Naive thymus-derived CD4-positive, alpha-beta T cell (primary cell): ENCODE measurements at places on chromosomes 12 and 14.

DNA sequence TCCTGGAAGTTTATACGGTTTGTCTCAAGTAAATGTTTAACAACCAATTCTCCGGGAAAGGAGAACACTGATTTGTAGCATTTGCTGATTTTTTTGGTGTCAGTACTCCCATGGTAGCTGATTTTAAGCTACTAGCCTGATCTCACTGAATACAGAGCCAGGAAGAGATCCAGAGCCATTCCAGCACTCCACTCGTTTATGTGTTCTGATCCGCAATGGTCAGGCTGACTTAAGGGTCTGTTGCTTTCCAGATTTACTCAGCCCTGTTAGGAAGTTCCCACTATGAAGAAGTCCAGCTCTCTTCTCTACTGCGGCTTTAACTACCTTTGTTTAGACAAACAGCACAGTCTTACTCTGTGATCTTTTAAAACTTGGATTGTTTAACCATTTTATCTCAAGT, 38.0 kb upstream of the NID2 start:
- no peak overlapping the region for H3K4me3 ChIP-seq
- H3K4me1 ChIP-seq: no peaks in the 10 kb centered on the region
- H3K27me3 ChIP-seq: no peaks in the 10 kb centered on the region
- no peak for DNase-seq
- H3K36me3 ChIP-seq: no peaks in the 10 kb centered on the region
- H3K27ac ChIP-seq: no peak overlapping the region

DNA sequence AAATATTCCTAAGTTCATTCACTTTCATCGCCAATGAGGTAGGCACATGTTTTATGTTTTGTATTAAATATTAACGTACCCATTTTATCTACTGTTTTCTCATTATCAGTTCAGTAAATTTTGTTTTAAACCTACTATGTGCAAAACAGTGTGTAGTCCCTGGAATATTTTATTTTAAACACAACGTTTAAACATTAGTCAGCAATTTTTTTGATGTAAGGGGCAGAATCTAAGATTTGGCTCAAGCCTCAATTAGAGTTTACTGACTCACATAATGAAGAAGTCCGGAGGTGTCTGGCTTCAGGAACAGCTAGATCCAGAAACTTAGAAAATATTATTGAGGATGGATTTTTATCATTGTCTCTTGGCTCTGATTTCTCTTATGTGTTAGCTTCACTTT, 267.5 kb downstream of the C12orf75 start:
- H3K4me1 ChIP-seq: no peaks in the 10 kb centered on the region
- H3K27me3 ChIP-seq: no peaks in the 10 kb centered on the region
- H3K27ac ChIP-seq: no peak overlapping the region
- H3K36me3 ChIP-seq: no peaks in the 10 kb centered on the region
- no peak for DNase-seq
- H3K4me3 ChIP-seq: no peak overlapping the region

- no peak for DNase-seq
- H3K4me3 ChIP-seq: no peak overlapping the region
- H3K4me1 ChIP-seq: no peaks in the 10 kb centered on the region
- no peaks in the 10 kb centered on the region for H3K27me3 ChIP-seq
- H3K27ac ChIP-seq: no peak overlapping the region
- peaks cover 22% of the 10 kb centered on the region for H3K36me3 ChIP-seq
Measured at GRCh38 chr14:100529561-100530031, 57.6 kb downstream of the BEGAIN start.

DNA sequence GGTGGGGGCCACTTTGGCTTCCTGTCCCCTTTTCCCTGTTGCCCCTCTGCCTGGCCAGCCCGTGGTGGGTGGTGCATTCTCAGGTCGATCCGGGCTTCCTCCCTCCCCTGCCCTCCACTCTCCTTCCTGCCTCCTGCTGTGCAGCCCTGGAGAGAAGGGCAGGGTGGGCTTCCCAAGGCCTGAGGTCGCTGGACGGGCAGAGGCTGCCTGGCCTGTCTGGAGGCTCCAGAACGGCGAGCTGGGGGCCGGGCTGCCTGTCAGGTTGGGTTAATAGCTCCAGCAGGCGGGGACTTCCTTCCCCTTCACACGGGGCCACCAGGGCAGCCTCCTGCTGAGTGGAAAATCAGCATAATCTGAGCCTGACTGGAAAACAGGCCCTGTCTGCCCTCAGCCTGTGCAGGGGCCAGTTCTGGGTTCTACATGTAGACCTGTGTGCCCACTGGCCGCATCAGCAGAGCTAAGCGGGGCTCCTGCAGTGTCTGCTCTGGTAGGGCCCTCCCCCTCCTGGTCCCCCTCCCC, 11.3 kb downstream of the KIF26A start:
- no peak overlapping the region for H3K4me3 ChIP-seq
- no peak overlapping the region for H3K27ac ChIP-seq
- no peaks in the 10 kb centered on the region for H3K27me3 ChIP-seq

DNA sequence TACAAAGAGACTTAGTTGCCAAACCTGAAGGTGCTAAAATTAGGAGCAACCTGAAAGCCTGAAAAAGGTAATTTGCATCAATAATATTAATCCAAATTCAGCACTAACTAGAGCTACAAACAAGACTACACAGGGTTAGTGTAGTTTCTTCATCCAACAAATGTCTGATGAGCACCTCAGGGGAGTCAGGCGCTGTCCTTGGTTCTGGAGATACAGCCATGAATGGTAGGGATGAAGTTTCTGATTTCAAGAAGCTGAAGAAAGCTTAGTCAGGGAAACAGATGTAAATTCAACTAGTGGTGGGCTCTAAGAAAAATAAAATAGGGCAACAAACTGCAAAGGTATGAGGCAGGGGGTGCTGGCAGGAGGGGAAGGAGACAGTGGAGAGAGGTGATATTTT, 266.3 kb downstream of the GLT1D1 start:
- DNase-seq: no peak
- no peaks in the 10 kb centered on the region for H3K4me1 ChIP-seq
- H3K4me3 ChIP-seq: no peak overlapping the region
- H3K36me3 ChIP-seq: no peaks in the 10 kb centered on the region

- H3K27me3 ChIP-seq: no peaks in the 10 kb centered on the region
- H3K27ac ChIP-seq: no peak overlapping the region
- DNase-seq: no peak
- H3K4me1 ChIP-seq: no peaks in the 10 kb centered on the region
- no peak overlapping the region for H3K4me3 ChIP-seq
Measured at GRCh38 chr12:82758749-82759330, 72.1 kb downstream of the TMTC2 start.

DNA sequence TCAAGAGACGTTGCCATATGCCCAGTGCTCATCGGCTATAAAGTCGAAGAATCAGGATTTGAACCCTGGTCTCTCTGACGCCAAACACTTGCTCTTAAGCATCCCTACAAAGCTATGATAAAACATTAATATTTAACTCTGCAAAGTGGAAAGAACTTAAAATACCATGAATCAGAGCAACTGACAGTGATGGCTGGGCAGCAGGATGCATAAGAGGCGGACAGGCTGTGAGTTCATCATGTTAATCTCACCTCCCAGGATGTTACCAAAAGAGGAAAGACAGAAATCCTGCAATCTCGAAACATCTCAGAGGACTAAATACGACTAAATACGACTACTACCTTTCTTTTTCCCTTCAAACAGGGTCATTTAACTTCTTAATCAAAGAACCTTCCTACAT, 5.8 kb downstream of the DICER1 start:
- H3K4me3 ChIP-seq: no peak overlapping the region
- no peaks in the 10 kb centered on the region for H3K36me3 ChIP-seq
- no peak for DNase-seq
- no peak overlapping the region for H3K27ac ChIP-seq
- H3K4me1 ChIP-seq: peaks cover 28% of the 10 kb centered on the region
